Fibroblast of skin of right biceps (primary cell): ENCODE measurements at places on chromosomes 5 and 9.

GRCh38 chr9:114930056-114930812 lies at the start of gene TNFSF8:
Gene TNFSF8, minus strand, starts transcription at chr9:114930591. Its CDS starts 288 bp downstream, at chr9:114930303.
- DNase-seq, result no peak

- no peak for DNase-seq
These were observed 32.0 kb downstream of the SPIN1 start for GRCh38 chr9:88420227-88420626.

DNA sequence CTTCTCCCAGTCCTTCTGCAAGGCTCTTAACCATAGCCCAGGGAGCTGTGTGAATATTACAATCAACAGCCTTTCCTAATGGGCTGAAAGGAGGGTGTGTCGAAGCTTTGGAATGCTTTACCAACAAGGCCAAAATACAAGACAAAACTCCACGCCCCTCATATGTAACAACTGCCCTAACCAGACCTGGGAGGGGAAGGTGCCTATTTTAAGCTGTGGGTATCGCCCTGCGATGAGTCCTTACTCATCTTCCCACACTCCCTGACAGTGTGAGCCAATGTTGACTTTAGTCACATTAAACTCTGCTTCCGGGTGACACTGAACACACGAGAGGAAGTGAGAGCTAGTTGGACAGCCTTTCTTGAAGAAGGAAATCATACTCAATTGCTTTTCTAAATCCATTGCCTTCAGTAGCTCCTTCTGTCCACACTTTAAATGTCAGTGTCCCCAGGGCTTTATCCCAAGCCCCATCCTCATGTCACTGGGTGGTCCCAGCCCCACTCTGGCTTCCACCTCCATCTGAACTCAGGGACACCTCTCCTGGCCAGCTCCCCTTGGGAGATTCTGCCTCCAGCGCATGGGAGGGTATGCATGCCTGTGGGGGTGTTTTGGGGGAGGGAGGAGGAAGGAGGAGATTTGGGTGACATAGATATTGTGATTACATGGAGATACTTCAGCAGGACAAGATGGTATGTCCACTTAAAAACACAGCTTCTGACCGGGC lies 6.5 kb upstream of the TBC1D9B start:
- peak; percentile 52 for DNase-seq

GRCh38 chr5:108181975-108182374 lies 199.9 kb downstream of the FBXL17 start:
- DNase-seq, result no peak

GRCh38 chr5:78779771-78780616 lies 131.4 kb upstream of the LHFPL2 start:
- DNase-seq, result peak; percentile 85

DNA sequence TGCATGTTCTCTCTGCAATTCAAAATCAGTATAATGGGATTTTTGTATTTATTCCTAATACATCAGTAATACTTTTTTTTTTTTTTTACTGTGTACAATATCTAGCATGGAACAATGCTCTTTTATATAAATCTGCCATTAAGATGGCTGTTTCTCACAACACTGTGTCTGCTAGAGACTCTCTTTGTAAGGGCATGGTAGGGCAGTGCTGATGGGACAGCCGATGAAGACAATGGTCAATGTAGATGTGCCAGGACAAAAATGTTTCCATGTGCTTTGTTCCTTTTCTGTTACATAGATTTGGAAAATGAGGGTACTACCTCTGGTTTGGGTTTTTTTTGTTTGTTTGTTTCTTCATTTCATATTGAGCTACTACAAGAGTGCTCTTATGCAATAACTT lies 95.3 kb upstream of the ITGA2 start:
- DNase-seq, result no peak

GRCh38 chr5:25119650-25120049 lies 474.9 kb upstream of the CDH10 start:
- no peak for DNase-seq

- no peak for DNase-seq
These were observed 2000.1 kb downstream of the EFNA5 start for GRCh38 chr5:105670596-105670995.

DNA sequence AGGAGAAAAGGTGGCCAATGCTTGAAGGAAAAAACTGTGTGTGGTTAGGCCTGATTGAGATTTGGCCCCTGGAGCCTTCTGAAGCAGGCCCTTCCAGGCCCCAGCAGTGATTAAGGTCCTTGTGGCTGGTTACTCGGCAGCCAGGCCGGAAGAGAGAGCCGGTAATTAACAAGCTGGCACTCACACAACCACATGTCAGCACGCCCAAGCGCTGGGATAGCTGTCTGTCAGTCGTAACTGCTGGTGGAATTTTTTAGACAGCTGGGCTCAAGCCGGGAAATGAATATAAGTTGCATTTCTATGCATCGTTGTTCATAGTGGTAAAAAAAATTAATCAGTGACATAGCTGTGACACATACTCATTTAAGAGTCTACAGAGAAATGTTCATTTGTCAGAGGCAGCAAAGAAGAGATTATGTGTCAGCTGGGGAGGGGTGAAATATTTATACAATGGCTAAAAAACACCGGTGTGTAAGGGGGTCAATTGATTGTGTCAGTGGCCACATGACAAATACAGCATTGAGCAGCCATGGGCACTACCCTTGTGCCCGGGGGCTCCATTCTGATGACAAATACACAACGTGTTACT lies 13.7 kb upstream of the ARAP3 start:
- DNase-seq, result peak; percentile 64

- no peak for DNase-seq
These were observed 144.2 kb upstream of the COL5A1 start for GRCh38 chr9:134497283-134497860.

DNA sequence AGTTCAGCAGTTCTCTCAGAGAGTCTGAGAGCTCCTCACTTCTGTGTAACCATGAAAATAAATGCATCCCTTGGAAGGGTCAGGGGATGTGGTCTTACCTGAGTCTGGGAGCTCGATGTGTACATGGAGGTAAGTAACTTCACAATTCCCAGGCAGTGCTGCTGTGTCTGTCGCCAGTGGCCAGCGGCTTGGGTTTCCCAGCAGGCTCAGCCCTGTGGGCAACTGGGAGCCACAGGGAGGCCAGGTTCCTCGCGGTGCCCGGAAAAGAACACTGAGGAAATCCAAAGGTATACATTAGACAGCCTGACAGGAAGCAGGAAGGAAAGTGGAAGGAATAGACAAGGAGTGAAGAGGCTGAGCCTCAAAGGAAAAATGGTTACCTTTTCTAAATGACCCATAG lies 62.2 kb downstream of the OSTF1 start:
- no peak for DNase-seq

DNA sequence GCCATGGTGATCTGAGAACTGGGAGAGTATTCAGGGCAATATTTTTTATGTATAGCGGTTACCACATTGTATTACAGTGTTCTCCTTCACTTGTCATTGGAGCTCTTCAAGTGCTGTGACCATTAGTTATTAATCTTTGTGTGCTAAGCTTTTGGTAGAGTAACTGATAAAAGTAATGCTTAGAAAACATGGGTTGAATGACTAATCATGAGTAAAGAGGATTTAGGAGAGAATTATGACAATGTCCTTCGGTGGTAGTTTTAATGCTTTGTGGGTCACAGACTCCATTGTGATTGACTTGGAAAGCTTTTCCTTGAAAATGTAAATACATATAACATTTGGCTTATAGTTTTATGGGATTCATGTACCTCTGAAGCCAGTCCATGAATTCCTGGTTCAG lies 21.4 kb downstream of the TGFBR1 start:
- peak; percentile 24 for DNase-seq

DNA sequence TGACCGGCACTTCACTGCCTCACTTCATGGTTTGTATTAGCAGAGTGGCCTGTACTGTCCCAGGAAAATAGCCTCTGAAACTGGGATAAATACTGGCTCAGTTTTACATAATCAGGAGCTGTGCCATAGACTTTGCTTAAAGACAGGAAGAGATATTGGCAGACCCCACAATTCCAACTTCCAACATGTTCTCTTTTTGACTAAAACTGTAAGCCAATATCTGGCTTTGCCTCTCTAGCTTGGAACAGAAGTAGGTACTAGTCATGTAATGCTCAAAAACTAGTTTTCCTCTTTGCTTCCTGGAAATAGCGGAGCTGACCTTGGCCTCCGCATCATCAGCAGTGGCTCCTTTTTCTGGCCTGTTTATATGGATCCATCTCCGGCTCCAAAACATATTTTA lies 276.9 kb downstream of the CDH9 start:
- DNase-seq, result no peak

GRCh38 chr5:121053055-121053985 lies 589.2 kb downstream of the PRR16 start:
- DNase-seq, result peak; percentile 10

DNA sequence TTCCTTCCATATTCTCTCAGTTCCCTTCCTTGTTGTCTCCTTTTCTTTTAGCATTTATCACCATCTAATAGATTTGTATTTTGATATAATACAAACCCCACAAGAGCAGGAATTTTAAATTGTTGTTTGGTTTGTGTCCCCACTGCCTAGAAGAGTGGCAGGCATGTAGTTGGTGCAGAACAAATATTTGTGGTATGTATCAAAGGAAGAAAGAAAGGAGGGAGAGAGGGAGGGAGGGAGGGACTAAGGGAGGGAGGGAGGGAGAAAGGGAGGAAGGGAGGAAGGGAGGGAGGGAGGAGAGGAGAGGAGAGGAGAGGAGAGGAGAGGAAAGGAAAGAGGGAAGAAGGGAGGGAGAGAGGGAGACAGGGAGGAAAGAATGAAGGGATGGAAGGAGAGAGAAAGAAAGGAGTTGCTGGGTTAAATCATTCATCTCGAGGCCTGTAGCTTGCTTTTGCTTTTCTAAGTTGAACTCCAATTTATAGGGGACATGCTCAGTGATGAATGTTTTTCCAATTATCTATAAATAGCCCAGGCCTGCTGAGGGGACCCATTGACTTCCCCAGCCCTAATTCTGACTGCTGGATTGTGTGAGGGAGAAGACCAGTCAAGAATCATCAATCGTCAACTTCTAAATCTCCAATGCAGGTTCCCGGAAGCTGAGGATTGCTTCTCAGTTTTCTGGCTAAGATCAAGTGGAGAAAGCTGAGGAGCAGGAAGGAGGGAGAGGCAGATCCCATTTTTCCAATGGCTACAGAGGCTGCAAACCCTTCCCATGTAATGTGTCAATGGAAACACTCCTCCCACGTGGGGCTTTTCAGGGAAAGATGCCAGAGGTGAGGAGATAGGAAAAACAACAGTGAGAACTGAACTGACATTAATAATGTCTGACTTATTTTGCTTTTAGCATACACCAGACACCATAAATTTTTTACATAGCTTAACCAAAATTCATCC lies 320.7 kb downstream of the ASTN2 start:
- DNase-seq, result peak; percentile 90

DNA sequence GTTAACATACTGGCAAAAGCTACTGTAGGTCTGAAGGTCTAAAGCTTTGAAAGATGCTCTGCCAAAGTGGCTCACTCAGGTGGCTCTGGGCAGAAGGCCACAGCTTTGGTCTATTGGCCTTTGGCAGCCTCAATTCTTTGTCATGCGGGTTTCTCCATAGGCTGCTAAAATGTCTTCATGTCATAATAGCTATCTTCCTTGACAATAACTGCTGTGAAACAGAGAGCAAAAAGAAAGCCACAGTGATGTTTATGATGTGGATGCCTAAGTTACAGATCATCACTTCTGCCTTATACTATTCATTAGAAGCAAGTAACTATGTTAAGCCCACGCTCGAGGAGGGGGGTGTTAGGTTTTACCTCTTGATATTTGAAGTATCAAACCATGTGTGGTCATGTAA lies 906.1 kb upstream of the CDH9 start:
- peak; percentile 38 for DNase-seq

DNA sequence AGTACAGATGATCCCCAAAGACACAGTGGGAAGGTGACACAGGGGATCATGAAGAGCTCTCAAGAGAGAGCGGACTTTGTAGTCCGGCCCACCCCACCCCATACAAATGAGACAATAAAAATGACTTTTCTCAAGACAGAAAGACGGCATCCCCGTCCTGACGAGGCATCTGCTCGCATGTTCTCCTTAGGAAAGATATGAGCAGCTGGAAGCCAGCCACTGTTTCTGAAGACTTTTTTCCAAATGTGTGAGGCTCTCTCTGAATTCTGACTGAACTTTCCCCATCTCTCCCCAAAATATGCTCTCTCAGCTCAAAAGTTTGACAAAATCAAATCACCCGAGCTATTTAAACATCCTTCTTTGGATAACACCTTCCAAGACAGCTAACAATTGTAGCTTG lies 105.2 kb downstream of the RFK start:
- no peak for DNase-seq

GRCh38 chr5:160899735-160900134 lies 47.7 kb upstream of the ATP10B start:
- no peak for DNase-seq

DNA sequence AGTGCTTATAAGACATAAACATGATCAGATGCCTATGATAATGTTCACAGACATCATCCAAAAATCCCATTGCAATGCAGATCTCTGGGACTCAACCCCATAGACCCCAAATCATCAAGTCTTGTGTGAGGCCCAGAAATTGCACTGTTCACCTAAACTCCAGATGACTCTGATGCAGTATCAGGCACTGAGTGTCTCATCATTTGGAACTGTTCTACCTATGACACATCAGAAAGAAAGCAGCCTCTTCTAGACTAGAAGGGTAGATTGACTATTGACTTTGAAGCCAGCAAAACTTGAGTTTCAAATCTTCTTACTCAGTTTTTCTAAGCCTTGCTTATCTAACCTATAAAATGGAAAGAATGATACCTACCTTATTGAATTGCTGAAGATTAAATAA lies 58.7 kb upstream of the PAPPA start:
- peak; percentile 64 for DNase-seq

- no peak for DNase-seq
These were observed 79.7 kb downstream of the THBS4 start for GRCh38 chr5:80114860-80115259.

DNA sequence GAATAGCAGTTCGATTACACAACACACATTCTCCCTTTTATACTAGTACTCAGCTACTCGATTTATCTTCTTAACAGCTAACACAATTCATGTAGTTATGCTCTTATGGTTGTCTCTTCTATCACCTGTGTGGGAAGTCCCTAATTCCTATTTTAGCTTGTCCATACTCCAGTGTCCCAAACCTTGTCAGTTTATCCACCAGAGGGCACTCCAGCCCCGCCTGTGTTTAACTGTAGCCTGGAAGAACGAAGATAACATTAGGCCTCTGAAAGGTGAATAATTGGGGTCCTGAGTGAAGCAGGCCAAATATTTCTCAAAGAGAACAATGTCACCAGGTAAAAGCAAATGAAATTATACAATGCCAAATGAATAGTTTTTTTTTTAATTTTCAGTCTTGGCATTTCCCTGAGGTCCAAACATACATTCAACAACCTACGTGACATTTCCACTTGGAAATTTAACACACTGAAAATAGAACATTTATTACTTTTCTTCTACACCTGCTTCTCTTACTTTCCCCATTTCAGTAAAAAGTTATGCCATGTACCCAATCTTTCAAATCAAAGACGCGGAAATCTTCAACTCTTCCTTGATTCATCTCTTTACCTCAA lies 560.7 kb downstream of the HTR1A start:
- DNase-seq, result peak; percentile 33

- no peak for DNase-seq
These were observed 76.2 kb upstream of the NTRK2 start for GRCh38 chr9:84593352-84593751.

DNA sequence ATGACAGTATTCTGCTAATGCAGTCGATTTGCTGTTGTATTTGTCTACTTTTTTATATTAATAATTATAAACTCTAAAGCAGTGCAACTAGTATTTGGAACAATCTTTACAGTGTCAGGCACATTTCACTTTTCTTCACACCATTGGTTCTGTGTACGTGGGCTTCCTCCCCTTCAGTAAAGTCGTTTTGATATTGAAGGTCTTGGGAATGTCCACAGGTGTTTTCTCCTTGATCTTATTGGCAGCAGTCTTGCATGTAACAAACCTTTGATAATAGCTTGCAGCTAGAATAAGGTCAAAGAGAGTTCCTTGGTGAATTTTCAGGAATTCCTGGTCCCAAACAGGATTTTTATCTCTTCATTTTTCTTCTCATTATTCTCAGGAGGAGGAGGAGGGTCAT lies 12.2 kb downstream of the DDX4 start:
- DNase-seq, result no peak
